Stimulated activated CD8-positive, alpha-beta memory T cell treated with anti-CD3 and anti-CD28 coated beads, Interleukin-2, amount 100 ng/mL, for 1 hour (primary cell): ENCODE measurements at places on chromosomes 7 and 10.

- no peak for DNase-seq
Measured at GRCh38 chr10:121448766-121449421, 149.3 kb downstream of the FGFR2 start.

GRCh38 chr7:87628780-87629569 lies 777 bp downstream of the RUNDC3B start:
- DNase-seq, result peak; percentile 2

GRCh38 chr10:72697716-72698115 lies 5.8 kb downstream of the MCU start:
- DNase-seq, result no peak

DNA sequence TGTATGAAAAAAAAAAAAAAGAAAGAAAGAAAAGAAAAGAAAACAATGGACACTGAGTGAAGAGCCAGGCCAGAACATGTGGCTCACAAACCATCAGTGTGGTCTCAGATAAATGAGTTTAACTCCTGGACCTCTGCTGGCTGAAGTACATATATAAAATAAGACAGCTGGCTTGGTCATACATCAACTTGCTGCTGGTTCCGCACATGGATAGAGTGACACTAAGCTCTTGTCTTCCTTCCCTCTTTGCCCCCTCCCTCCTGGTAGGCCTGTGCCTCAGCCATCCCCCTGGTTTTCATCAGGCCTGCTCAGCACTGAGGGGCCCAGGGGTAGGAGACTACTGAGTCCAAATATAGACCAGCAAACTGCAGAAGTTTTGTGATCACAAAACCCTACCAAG lies 58.1 kb upstream of the DGKI start:
- DNase-seq, result no peak

GRCh38 chr10:24341897-24342296 lies 133.0 kb downstream of the KIAA1217 start:
- DNase-seq, result no peak

DNA sequence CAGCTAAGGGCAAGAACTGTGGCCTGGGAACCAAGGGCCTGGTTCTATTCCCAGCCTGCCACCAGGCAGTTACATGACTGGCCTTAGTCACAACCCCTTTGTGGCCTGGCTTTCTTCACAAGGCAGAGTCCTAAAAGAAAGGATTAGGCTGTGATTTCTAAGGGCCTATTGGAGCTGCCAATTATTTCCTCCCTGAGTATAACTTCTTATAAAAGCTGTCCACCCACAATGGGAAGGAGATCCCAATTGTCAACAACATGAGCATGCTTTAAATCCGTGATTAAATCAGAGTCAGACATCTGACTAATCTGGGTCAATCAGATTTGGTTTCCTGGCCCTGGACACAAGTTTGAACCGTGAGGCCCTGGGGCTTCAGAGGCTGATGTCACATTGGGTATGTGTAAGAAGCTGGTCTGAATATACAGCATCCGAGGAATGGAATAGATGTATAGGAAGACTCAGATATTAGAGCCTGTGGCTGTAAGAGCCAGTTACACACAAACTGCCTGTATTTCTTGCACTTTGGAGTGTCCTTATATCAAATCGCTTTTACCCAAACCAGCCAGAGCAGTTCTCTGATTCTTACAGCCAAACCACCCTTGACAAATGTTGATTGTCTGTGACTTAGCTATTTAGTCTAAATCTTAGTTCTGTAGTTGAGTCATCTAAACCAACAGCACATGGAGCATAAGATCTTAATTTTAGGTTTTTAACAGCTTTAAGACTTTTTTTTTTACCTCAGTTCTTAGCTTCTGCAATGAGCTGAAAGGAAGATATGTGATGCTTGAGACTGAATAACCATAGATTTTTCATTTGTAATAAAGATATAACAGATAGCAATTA lies 61.3 kb downstream of the ABCB4 start:
- no peak for DNase-seq

GRCh38 chr7:15515252-15515651 lies 46.6 kb downstream of the AGMO start:
- no peak for DNase-seq

DNA sequence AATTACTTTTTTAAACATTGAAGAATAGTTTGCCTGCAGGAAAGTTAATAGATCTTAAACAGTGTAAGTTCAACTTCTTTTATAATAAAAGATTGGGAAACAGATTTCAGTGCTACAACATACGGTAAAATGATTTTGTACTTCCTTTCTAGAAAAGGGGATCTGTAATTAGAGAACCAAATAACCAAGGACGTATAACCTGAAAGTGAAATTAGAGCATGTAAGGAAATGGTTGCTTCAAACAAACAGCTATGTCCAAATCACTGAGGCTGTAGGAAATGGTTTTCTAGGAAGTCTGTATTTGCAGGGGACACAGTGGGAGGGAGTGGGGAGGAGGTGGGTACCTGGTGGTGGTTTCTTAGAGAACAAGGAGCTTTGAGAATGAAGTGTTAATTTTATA lies 57.9 kb upstream of the EXOC6 start:
- no peak for DNase-seq

- DNase-seq, result no peak
Measured at GRCh38 chr7:6387734-6388294, 59.9 kb downstream of the DAGLB start.

DNA sequence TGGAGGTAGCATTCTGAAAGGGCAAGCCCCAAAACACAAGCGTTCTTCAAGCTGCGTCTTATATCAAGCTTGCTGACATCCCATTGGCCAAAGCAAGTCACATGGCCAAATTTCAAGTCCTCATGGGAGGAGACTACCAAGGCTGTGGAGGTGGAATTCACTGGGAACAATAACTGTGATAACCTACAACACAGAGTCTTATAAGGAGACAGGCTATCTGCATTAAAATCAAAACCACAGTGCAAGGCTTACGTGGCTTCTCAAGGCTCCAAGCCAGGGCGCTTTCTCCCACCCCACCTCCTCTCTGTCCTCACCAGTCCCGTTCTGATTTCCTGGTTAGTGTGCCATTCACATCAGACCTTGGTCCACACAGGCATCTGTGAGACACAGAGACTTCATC lies 39.4 kb downstream of the ADRB1 start:
- no peak for DNase-seq

- DNase-seq, result no peak
Measured at GRCh38 chr10:125076891-125077541, 83.3 kb downstream of the CTBP2 start.

GRCh38 chr10:122877264-122877663 lies 2.1 kb downstream of the FAM24B start:
- DNase-seq, result no peak

DNA sequence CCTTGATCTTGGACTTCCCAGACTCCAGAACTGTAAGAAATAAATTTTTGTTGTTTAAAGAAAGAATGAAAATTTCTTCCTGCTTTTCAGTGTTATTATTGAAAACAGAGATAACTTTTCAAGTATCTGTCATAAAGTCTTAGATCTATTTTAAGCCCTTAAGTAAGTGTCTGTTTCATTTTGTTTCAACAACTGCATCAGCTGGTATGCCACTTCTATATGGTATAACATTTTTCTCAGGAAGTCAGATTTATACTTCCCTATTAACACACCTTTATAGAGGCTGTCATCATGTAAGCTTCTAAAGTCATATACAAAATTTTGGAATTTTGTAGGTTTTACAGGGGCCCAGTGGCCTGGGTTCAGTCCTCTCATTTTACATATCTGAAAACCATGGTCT lies 24.4 kb downstream of the RALA start:
- DNase-seq, result no peak

DNA sequence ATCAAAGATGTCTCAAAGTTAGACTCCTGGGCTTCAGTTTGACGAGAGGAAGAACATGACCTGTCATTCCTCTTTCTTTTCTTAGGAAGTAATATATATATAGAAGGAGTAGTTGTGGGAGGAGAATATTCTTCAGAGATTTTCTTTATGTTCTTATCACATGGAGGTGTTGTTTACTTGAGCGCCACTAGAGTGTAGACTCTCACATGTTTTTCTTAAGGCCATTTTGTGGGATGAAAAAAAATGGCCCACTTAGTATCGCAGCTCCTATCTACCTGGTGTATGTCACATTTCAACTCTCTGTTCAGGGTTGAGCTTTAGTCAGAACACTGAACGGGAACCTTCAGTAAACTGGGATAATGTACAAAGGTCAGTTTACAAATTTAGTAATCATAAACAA lies 645.2 kb downstream of the PHTF2 start:
- no peak for DNase-seq

GRCh38 chr10:59808896-59809643 lies 55.8 kb upstream of the MRLN start:
- DNase-seq, result peak; percentile 23

GRCh38 chr7:140877249-140877524 lies 47.5 kb downstream of the BRAF start:
- DNase-seq, result no peak
